Midbrain (tissue), 1 donor: ENCODE measurements at places on chromosomes 2 and 18.

- DNase-seq = no peak
Measured at GRCh38 chr18:7676253-7676873, 109.2 kb downstream of the PTPRM start.

GRCh38 chr18:26963292-26963691, 97.8 kb upstream of the AQP4 start:
- no peak for DNase-seq

DNA sequence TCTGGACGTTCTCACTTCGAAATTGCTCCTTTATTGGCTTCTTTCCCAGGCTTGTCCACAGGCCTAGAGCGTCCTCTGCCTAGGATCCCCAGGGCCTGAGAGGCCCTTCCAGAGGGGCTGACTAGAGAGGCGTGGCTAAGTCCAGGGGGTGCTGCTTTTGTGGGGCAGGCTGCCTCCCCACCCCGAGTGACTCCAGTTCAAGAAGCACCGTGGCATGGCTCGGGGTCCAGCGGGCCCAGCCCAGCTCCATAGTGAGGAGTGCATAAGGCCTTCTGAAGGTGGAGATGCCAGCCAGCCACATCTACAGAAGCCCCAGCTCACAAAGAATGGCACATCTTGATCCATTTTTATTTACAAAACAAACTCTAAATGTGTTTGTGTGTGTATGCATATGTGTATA, 44.8 kb upstream of the POMC start:
- no peak for DNase-seq

DNA sequence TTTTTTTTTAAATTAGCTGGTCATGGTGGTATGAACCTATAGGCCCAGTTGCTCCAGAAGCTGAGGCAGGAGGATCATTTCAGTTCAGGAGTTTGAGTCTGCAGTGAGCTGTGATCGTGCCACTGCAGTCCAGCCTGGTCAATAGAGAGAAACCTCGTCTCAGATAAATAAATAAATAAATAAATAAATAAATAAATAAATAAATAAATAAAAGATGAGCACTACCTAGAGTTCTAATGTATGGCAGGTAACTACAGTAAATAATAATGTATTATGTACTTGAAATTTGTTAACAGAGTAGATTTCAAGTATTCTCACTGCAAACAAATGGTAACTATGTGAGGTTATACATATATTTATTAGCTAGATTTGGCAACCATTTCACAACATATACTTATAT, 697.9 kb upstream of the ID2 start:
- no peak for DNase-seq

GRCh38 chr2:62197925-62198633, 2.2 kb downstream of the B3GNT2 start:
- no peak for DNase-seq

DNA sequence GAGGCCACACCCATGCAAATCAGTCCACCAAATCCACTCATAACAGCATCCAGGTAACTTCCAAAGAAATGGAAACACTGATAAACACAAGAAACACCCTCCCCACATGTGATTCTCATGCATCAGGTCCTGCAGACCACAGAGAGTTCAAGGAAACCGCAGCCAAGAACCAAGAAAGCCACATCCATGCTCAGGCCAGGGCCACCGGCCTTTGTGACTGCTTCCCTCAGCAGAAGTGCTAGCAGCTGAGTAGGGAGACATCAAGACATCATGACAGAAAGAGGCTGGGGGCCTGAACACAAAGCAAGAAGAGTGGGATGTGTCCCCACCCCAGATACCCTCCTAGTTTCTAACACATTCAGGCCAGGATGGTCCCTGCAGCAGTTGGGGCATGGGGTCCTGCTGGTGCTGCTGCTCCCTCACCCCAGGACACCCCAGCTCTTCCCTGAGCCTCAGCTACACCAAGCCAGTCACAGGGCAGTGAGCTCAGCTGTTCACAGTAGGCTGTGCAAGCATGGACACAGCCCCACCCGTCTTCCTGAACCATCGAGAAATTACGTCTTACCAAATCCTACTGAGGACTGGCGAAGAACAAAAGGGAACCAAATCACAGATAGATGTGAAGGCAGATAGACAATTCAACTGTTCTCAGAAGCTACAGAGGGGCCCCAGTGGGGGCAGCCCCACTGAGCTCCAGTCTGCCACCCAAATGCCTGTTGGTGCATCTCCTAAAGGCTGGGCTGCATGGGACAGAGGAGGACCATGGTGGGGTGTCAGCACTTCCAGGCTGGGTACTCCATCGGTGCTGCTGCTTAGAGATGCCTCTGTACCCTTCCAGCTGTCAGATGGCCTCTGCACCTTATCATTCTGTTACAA, 60.9 kb downstream of the HDAC4 start:
- DNase-seq = no peak

DNA sequence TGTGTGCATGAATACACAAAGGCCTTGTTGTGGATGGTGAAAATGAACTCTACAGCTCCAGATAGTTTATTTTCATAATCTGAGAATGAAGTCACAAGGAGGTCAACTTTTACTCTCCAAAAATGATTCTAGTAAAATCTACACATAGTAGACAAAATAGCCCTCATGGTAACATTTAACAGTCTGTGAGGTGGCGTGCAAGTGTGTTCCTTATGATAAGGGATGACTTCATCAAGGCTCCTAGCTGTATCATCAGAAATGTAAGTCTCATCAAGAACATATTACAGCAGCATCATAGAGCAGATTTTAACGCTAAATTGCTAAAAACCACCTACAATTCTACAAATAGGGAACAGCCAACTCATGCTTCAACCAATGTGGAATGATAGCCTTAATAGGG, 72.3 kb upstream of the RIOK3 start:
- DNase-seq = no peak

DNA sequence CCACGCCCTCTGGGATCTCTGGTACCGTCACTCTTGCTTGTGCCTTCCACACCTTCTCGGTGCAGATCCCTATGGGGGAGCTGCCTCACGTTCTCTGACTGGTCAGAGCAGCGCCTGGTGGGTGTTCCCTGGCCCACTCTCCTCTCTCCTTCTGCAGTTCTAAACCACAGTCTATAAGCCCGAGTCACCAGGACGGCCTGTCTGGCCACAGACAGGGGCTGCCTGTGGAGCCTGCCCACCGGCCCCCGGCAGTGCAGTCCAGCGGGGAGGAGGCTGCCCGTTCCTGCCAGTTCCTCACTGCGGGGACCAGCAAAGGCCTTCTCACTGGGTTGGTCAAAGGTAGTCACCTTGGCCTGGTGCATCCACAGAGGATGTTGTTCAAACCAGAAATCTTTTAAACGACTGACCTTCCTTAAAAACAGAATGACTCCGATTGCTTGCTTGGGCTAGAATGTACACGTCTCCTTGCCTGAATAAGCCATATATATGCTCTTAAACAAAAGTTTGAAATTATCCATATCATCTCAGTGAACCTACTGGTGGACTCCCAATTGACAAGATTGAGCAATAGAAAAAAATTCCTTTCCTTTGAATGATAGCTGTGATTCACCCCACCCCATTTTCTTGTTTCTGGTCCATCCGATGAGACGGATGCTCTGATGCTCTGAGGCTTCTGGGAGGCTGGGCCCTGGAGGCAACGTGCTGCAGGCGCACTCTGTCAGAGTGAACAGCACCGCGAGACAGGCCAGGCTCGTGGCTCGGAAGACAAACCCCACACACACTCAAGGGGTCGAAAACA, 61.2 kb downstream of the RALBP1 start:
- no peak for DNase-seq

DNA sequence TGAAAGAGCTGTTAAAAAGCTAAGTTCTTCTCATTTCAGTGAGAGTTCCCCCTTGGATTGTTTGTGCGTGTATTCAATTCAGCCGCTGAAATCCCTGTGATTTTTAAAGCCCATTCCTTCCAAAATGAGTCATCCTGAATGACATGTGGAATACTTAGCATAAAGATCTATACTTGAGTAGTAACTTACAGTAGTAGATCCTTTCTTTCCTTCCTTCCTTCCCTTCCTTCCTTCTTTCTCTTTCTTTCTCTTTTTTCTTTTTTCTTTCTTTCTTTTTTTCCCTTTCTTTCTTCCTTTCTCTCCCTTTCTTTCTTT, 18.2 kb upstream of the SOX11 start:
- no peak for DNase-seq

- DNase-seq = no peak
Measured at GRCh38 chr2:56801770-56802169, 618.0 kb downstream of the CCDC85A start.

DNA sequence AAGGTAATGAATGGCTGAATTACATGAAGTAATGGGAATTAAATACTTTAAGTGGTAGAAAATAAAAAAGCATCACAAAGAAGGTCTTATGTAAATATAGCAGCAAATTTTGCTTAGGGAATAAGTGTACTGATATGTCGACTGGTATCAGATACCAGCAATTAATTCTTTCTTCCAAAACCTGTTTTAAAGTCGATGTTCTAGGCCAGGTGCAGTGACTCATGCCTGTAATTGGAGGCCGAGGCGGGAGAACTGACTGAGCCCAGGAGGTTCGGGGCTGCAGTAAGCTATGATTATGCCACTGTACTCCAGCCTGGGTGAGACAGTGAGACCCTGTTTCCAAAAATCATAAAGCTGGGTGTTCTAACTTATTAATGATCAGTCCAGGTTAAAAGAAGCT, 30.3 kb downstream of the SP3 start:
- no peak for DNase-seq

- DNase-seq = no peak
Measured at GRCh38 chr18:69082499-69082898, 284.6 kb downstream of the CCDC102B start.

DNA sequence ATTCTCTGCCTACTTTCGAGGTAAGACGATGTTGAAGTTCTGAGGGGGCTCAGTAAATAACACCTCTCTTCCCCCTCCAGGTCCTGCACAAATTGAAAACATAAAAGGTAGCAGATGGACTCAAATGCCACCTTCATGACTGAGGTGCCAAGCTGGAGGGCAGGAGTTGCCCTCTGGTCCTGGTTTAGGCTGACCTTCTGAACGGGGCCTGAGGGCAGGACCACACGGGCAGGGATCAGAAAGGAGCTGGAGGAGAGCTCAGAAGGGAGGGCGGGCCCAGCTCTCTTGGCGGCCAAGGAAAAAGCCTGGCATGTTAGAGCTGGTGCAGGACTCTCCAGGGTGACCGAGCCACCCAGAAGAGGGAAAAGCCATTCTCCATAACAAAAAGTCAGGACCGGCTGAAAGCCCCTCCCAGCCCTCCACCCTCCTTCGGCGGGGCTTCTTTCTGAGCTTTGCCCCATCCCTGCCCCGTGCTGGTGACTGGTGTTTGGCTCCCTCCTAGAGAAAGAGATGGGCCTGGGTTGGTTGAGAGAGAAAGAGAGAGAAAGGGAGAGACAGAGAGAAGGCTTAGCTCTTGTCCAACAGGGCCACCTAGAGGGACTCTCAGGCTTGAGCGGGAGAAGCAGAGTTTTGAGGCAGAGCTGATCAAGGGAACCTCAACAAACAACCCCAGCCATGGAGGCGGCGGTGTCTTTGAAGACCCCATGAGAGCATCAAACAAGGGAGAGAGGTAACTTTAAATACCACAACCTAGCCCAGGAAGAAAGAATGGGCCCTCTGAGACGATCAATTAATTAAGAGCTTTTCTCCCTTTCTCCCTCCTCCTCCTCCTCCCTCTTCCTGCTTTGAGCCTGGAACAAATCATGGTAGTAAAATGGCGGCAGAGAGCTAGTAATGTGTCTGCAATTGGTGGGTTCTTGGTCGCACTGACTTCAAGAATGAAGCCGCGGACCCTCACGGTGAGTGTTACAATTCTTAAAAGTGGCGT, 50.8 kb downstream of the WIPF1 start:
- DNase-seq = peak; percentile 74

DNA sequence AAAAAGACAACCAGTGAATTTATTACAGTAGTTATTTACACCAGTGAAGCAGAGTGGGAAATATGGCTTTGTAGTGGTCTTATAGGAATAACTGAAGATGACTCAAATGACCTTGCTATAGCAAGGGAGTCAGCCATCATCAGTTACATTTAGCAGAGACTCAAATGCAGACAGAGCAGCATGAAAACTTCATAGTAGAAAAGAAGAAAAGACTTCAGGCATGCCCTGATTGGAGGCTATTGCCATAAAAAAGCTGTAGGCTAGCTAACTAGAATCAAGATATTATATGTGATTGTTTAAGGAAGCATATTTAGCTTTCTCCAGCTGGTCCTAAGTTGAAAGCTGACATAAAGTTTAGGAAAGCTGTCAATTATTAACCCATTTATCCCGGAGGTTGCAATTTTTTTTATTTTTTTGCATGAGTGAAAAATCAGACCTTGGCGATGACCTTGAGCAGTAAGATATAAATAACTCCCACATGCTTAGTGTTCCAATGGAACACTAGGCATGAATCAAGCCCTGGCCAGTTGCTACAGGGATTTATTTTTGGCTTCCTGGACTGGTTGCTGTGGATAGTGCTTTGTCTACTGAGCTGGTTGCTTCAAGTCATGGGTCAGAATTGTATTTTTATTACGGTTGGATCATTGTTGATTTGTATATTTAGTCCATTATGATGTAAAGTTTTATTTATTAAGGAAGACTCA, 675.6 kb upstream of the VRK2 start:
- DNase-seq = no peak

DNA sequence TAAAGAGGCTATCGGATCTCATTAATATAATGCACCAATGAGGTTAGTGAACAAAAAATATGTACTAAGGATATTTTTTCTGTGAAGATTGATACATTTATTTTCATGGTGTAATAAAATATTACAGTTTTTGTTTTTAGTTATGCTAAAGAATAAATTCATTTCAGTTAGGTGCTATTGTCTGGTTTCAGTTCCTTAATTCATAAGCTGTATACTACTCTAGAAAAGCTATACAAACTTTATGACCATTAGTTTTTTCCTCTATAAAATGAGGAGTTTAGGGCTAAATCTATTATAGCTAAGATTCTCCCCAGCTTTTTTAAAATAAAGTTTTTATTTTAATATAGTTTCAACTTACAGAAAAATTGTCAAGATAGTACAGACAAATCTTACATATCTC, 1311.7 kb upstream of the NXPH2 start:
- no peak for DNase-seq

DNA sequence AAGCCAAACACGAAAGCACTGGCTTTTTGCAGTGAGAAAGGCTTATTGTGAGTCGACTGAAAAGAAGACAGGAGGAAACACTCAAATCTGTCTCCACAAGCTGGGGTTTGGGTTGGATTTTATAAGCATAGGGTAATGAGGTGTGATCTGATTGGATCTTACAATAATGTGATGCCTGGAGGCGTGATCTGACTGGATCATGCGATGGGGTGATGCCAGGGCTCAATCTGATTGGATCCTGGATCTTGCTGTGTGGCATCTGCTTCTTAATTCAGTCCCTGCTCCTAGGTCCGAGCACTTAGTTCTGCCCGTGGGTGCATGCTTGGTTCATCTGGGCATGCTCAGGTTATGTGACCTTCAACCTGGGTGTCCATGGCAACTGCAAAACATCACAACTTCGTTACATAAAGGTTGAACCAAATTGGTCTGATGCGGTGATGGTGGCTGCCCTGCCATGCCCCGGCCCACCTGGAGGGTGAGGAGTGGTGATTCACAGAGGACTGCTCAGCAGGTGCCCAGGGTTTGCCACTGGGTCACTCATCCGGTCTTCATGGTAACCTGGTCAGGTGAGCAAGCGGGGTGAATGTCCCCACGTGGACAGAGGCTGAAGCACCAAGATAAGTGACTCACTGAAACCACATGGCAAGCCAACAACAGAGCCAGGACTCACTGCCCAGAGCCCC, 111.0 kb downstream of the KCNF1 start:
- DNase-seq = no peak
